ENCODE measurements at places on chromosomes 13 and 19.
A peak's percentile ranks its signal among the peaks of the same experiment; 100 is the strongest.

- no peak for DNase-seq
Measured at GRCh38 chr13:21176982-21177284, 475 bp downstream of the MRPL57 start.

DNA sequence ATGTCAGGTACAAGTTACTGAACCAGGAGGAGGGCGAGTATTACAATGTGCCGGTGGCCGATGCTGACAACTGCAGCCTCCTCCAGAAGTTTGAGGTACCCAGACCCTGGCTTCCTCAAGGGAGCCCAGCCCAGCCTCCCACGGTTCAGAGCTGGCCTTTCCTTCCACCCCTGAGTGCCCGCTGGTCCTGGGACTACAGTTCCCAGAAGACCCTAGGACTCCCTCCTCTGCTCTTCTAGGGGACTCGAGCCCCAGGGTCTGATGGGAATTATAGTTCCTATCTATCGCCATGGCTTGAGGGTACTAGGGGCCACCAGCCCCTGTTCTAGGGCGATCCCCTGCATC lies 11.0 kb downstream of the PRKCG start:
- peak; percentile 63 for DNase-seq

GRCh38 chr13:75226733-75227435 lies 255.1 kb downstream of the TBC1D4 start:
- DNase-seq, result no peak

- DNase-seq, result no peak
Measured at GRCh38 chr19:18093439-18094161, 4.0 kb upstream of the MAST3 start.

DNA sequence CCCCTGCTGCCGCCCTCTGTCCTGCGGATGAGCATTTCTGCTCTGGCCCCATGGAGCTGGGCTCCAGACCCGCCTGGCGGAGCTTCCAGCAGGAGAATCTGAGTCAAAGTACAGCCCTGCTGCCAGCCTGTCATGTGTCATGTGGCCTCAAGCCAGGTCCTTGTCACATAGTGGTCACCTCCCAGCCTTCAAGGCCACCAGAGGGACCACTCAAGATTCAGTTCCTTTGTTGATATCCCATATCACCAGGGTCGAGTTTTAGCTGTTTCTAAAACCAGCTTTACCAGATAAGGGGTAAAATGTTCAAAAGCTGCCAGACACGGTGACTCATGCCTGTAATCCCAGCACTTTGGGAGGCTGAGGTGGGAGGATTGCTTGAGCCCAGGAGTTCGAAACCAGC lies 13.4 kb downstream of the THOP1 start:
- DNase-seq, result no peak

DNA sequence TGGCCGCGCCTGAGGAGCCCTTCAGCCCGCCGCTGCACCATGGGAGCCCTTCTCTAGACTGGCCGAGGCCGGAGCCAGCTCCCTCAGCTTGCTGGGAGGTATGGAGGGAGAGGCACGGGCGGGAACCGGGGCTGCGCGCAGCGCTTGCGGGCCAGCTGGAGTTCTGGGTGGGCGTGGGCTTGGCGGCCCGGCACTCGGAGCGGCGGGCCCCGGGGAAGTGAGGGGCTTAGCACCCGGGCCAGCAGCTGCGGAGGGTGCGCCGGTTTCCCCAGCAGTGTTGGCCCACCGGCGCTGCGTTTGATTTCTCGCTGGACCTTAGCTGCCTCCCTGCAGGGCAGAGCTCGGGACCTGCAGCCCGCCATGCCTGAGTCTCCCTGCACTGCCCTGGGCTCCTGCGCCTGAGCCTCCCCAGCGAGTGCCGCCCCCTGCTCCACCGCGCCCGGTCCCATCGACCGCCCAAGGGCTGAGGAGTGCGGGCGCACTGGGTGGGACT lies 1890.0 kb upstream of the PCDH20 start:
- DNase-seq, result no peak

DNA sequence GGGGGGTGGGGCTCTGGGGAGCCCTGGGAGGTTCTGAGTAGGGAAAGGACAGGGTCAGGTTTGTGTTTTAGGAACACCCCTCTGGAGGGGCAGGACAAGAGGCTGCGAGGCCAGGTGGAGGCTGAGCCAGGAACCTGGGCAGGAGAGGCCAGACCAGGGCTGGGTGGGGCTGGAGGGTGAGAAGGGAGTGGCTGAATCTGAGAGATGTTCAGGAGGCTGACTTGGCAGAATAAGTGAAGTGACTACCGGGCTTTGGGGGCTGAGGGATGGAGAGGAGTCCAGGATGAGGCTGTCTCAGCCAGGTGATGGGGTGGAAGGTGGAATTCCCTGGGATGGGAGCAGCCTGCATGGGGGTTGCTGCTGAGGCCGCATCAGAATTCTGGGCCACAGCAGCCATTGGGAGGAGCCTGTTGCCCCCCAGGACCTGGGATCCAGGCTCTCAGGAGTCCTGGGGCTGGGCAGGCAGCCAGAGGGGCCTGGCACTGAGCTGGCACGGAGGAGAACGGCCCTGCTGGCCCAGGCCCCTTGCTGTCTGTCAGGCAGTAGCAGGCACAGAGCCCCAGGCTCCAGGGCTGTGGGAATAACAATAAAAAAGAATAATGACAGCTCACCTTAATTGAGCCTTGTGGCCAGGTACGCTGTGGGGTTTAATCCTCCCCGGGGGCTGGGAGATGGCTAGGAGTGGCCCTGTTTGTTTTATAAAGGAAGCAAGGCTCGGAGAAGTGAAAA lies 3.3 kb downstream of the PPP5C start:
- DNase-seq, result no peak

DNA sequence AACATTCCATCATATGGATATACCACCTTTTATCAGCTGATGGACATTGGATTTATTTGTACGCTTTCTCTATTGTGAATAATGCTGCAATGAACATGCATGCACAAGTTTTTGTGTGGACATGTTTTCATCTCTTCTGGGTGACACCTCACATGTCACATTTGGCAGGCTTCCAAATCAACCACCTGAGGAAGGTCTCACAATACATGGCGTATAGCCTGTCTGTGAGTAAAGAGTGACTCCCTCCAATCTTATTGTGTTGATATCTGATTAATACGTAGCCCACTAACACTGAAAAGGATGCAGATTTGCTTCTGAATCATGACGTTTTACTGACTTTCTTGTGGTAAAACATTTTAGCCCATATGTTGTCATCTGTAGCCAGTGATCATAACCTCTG lies 61.1 kb downstream of the SLC15A1 start:
- DNase-seq, result no peak

DNA sequence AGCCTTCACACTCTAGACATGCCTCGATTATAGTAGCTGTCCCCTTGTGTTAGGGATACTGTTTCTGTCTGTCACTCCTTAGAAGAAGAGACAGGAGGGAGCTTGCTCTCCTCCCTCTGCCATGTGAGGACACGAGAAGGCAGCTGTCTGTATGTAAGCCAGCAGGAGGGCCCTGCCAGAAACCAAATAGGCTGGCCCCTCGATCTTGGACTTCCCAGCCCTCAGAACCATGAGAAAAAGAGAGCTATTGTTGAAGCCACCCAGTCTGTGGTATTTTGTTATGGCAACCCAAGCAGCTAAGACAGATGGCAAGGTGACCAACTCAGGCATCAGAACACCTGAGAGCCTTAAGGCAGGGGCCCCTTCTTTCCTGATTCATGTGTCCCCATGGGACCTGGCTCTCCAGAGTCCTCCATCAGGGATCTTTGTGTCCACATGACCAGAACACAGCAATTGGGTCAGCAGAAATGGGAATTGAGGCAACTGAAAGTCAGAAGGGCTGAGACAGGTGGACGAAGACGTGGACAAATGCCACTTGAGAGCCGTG lies 65.6 kb upstream of the NPAS1 start:
- no peak for DNase-seq

DNA sequence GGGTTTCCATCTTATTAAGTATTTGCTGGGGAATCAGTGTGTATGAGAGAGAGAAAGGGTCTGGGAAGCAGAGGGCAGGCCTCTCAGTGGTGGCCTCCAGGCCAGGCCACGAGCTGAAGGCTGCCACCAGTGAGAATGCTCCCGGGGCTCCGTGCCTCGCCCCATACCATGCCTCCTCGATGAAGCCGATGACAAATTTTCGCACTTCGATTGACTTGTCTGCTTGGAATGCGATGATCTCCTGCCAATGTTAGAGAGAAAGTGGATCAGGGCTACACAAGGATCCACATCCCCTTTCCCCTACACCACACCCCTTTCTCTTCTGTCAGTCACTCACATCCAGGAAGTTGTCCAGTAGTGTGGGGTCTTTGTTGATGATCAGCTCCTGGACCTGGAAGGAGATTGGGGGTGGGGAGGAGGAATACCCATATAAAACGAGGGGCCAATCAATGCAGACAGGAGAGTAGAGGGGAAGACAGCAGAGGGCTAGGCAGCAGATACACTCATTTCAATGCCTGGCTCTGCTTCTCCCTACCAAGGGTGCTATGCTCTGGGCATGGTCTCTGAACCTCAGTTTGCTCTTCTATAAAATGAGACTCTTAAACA lies 10.7 kb downstream of the SYMPK start:
- no peak for DNase-seq

- DNase-seq, result no peak
Measured at GRCh38 chr13:37608750-37609339, 10.3 kb upstream of the POSTN start.

GRCh38 chr13:110812121-110812868 lies 98.8 kb downstream of the ING1 start:
- no peak for DNase-seq

- no peak for DNase-seq
Measured at GRCh38 chr13:23323946-23324709, 109.4 kb downstream of the SACS start.

- DNase-seq, result no peak
Measured at GRCh38 chr13:109160887-109161669, 531.7 kb downstream of the MYO16 start.

GRCh38 chr13:110479648-110480047 lies 81.9 kb downstream of the RAB20 start:
- DNase-seq, result no peak

- DNase-seq, result no peak
Measured at GRCh38 chr13:37216331-37216730, 110.9 kb upstream of the CSNK1A1L start.

DNA sequence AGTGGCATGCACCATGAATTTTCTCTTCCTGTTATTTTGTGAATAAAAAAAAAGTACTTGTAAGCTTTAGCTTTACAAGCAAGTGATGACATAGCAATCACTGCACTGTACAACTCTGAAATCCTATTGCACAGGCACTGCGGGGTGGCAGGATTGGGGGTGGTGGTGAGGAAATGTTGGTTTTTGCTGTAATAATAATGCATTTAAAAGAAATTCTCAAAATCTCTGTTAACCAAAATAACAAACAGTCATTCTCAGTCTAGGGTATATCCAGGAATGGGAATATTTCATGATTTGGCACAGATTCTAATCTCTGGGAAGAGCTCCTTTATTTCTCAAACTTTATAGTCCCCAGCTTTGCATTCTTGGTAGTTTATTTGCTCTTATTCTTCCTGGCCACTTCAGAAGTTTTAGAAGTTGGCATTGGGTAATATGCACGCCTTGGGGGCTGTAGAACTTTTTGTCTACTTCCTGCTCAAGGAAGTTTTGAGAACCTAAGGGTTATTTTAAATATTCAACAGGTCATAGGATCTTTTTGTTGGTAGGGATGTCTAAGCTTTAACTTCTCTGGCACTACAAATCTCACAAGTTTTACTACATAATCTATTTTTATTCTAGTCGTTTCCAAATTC lies 353.0 kb upstream of the KLF12 start:
- DNase-seq, result no peak

GRCh38 chr13:62035981-62036380 lies 620.3 kb upstream of the PCDH20 start:
- no peak for DNase-seq

- DNase-seq, result no peak
Measured at GRCh38 chr19:10878253-10878652, 6.9 kb downstream of the CARM1 start.

DNA sequence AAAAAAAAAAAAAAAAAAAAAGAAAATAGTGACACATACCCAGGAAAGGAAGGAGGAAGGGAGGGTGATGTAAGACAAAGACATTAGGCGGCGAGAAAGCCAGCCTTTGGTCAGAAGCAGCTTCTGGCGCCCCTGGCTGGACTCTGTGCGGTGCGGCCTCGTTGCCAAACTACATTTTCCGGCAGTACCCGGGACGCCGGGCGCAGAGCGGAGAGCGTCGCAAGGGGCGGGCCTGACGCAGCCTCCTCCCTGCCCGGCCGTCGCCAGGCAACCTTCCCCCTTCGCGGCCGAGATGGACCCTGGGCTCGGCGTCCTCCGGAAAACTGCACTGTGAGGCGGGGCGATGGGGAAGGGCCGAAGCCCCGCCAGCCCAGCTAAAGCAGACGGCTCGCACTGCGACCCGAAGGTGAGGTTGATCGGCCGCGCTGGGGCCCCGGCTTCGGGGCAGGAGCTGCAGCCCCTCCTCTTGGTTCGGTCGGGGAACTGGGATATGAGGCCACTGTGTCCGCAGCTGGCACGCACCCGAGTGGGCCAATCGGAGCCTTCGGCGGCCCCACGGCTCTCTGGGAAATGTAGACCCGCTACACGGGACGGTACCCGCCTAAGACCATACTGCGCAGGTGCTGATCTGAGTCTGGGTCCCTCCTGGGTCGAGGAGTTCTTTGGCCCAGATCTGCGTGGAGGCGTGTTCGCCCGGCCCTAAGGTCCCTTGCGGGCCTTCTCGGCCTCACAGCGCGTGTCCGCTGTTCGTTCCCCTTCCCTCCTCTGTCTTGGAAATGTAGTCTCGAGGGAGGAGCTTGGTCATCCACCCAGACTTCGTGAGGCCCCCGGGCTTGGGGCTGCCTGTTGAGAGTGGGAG lies 2.3 kb upstream of the MZF1 start:
- peak; percentile 94 for DNase-seq

DNA sequence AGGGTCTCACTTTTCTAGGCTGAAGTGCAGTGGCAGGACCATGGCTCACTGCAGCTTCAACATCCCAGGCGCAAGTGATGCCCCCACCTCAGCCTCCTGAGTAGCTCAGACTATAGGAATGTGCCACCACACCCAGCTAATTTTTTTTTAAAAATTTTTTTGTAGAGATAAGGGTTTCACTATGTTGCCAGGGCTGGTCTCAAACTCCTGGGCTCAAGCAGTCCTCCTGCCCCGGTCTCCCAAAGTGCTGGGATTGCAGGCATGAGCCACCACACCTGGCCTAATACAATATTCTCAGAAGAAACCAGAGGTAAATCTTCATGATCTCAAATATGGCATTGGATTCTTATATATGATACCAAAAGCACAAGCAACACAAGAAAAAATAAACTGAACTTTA lies 47.7 kb downstream of the FLT1 start:
- no peak for DNase-seq

DNA sequence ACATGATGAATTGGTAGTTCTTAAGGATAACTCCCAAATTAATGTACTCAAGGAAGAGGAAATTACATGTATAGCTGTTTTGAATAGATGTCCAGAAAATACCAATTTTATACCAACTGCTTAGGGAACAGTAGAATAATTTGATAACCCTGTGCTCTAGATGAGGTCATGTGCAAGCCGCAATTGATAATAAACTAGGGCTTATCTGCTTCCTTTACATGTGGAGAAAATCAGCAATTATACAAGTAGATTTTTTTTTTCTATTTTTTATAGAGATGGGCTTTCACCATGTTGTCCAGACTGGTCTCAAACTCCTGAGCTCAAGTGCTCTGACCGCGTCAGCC lies 9.3 kb downstream of the TPT1 start:
- DNase-seq, result no peak
